ENCODE measurements at places on chromosomes 4 and X. TPM values are rescaled to one million over a fixed set of nuclear protein-coding genes. Genes with fewer than 3 reads are reported as not detected.

- DNase-seq: no peak
These were observed 243.4 kb downstream of the SCFD2 start for GRCh38 chr4:53122280-53123116.

DNA sequence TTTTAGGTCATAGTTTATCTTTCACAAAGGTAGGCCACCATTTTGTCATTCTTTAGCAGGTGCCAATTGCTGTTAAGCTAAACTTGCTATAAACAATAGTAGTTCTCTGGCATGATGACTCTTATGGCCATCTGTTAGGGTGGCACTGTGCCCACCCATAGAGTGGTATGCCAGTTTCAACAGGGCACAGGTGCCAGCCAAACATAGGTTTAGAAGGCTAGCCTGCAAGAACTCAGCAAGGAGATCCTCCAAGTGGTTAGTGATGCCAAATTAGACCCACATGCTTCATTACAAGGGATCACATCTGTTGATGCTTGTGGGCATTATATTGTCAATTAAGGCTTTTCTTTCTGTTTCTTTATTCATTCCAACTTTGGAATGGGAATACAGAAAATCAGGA is 204.5 kb downstream of the FMR1NB start:
- no peak for DNase-seq

DNA sequence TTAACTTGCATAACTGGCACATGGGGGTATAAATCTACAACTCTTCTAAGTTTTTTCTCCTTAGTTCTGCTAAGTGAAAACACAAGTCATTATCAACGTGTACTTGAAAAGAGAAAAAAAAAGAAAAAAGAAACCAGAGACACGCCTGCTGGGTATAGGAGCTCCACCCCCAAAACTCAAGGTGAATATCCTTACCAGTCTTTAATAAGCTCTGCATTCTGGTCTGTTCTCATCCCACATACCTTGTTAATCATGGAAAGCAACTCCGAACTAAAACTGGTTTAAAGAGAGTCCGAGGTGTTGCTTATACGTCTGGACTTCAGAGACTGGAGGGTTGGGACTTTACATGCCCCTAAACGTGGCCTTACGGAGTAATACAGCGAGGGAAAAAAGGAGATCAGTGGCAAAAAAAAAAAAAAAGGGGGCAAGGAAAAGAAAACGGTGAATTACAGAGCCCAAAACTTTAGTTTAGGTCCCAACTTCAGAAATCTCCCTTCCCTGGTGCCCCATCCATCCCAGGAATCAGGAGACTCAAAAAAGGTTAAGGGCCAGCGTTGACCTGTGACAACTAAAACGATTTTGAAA is 1.0 kb downstream of the PGRMC2 start:
- no peak for DNase-seq

GRCh38 chr4:154908168-154908567 is 127.1 kb downstream of the RBM46 start:
- DNase-seq: no peak

- DNase-seq: no peak
These were observed 8.7 kb downstream of the WDFY3 start for GRCh38 chr4:84957514-84958420.

GRCh38 chr4:87079967-87080366 is 140.5 kb downstream of the KLHL8 start:
- DNase-seq: no peak

GRCh38 chr4:87409420-87409939 is 12.9 kb upstream of the NUDT9 start:
- DNase-seq: no peak

DNA sequence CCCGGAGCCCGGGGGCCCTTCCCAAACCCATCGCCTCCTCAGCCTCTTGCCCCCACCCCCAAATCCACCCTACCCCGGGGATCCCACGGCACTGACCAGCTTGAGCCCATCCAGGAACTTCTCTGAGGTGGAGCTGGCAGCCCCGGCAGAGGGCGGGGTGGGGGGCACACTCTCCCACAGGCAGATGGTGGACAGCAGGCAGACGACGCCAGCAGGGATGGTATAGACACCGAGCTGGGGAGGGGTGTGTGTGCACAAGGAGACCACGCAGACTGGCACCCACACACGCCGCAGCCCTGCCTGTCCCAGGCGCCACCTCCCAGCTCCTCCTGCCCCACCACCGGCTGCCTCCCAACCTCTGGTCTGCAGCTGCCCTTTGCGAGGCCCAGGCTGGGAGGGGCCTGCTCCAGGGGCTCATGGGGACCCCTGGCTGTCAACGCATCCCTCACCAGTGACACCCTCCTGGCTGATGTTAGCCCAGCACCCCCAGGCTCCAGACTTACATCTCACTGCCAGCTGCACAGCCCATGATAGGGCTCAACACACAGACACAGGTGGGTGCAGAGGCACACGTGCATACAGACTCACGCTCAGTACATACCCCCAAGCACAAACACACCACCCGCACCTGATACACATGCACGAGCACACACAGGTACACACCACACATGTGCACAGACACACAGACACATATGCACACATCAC is 4.2 kb downstream of the SLC49A3 start:
- no peak for DNase-seq

- DNase-seq: no peak
These were observed 653.9 kb upstream of the AADAT start for GRCh38 chr4:170743633-170744032.

- no peak for DNase-seq
These were observed 89.2 kb downstream of the DACH2 start for GRCh38 chrX:86237482-86237881.

GRCh38 chrX:97628326-97628725 is 744.6 kb downstream of the RPA4 start:
- DNase-seq: no peak

GRCh38 chrX:30364229-30364628 is 55.0 kb upstream of the NR0B1 start:
- no peak for DNase-seq

DNA sequence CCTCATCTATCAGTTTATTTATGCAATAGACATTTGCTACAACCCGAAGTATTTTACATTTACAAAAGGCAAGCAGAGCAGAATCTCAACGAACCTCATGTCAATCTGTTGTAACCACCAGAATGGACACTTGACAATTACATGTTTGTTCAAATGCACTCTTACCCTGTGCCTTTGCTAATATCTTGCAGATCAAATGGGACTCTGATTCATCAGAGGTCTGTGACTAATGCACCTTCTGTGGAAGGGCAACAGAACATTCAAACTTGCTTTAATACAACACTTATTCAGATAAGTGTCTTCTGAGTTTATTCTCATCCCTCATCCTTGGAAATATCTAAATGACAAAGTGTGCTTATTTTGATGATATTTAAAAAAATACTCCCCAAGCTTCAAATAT is 644.7 kb upstream of the PCDH10 start:
- DNase-seq: no peak

DNA sequence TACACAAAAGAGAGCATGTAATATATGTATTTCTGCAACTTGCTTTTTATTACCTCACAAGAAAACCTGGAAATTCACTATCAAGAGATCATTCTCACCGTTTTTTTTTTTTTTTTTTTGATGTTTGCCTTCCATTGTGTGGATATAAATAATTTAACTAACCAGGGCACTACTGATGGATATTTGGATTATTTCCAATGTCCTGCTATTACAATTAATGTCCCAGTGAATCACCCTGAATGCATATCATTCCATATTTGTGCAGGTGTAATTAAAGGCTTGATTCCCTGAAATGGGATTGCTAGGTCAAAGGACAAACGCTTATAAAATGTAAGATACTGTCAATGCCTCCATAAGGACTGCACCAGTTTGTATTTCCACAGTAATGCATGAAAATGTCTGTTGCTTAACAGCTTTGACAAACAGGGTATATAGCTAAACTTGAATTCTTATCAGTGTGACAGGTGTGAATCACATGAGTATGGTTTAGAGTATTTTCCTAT is 87.8 kb downstream of the NCAPG start:
- no peak for DNase-seq

Gene XAGE1A
- not detected for total RNA-seq

Gene CENPE
- 0.45 TPM for total RNA-seq

Gene TKTL2
- not detected for total RNA-seq

Gene MAB21L2
- total RNA-seq: not detected

Gene NSUN7
- 3.0 TPM for total RNA-seq

Gene CT45A1
- not detected for total RNA-seq

Gene SYAP1
- 30.9 TPM for total RNA-seq

Data from esophagus muscularis mucosa (tissue), 4 donors.